ENCODE measurements at places on chromosomes 13 and 19. TPM values are rescaled to one million over a fixed set of nuclear protein-coding genes. Genes with fewer than 3 reads are reported as not detected.

Gene ZFR2
- total RNA-seq: 0.17 TPM

Gene TEX26
- not detected for total RNA-seq

Gene ARRDC5
- not detected for total RNA-seq

Gene AKAP8
- total RNA-seq: 15.4 TPM

Gene FFAR1
- total RNA-seq: 0.02 TPM

Gene KL
- 0.02 TPM for total RNA-seq

Gene PRR22
- 2.5 TPM for total RNA-seq

Gene ZNF653
- 4.5 TPM for total RNA-seq

Gene RASGRP4
- total RNA-seq: 0.05 TPM

Gene MBD3L3
- total RNA-seq: not detected

Gene PROZ
- total RNA-seq: not detected

Gene NUMBL
- 78.0 TPM for total RNA-seq

Gene SHISA2
- total RNA-seq: not detected

Gene INSL3
- total RNA-seq: not detected

Gene C19orf47
- total RNA-seq: 31.8 TPM

Gene CGB1
- not detected for total RNA-seq

Gene ZNF383
- total RNA-seq: 6.1 TPM

Gene SYT3
- total RNA-seq: 0.52 TPM

Gene ZNF610
- total RNA-seq: not detected

Gene NALCN
- 4.2 TPM for total RNA-seq

Gene SMIM24
- total RNA-seq: 0.97 TPM

Gene SIGLEC8
- not detected for total RNA-seq

Gene NLRP4
- not detected for total RNA-seq

Gene CRTC1
- total RNA-seq: 4.6 TPM

Gene IQCN
- total RNA-seq: 0.92 TPM

Gene EBI3
- total RNA-seq: 2.5 TPM

Gene AP1M2
- 40.6 TPM for total RNA-seq

Gene PLIN5
- total RNA-seq: 0.10 TPM

Gene APC2
- 1.2 TPM for total RNA-seq

Gene TEX29
- total RNA-seq: not detected

Gene DHPS
- 46.6 TPM for total RNA-seq

Gene PINLYP
- total RNA-seq: 0.11 TPM

Gene SPATA13
- total RNA-seq: 8.8 TPM

Gene DACT3
- total RNA-seq: 0.22 TPM

Gene MAB21L1
- total RNA-seq: not detected

Gene SOX21
- total RNA-seq: 0.35 TPM
